Stimulated activated CD8-positive, alpha-beta memory T cell treated with anti-CD3 and anti-CD28 coated beads, Interleukin-4, amount 100 ng/mL, for 1 hour (primary cell): ENCODE measurements at places on chromosomes 7 and 10.

GRCh38 chr10:110600487-110601101 is 33.1 kb downstream of the SMC3 start:
- DNase-seq: no peak

DNA sequence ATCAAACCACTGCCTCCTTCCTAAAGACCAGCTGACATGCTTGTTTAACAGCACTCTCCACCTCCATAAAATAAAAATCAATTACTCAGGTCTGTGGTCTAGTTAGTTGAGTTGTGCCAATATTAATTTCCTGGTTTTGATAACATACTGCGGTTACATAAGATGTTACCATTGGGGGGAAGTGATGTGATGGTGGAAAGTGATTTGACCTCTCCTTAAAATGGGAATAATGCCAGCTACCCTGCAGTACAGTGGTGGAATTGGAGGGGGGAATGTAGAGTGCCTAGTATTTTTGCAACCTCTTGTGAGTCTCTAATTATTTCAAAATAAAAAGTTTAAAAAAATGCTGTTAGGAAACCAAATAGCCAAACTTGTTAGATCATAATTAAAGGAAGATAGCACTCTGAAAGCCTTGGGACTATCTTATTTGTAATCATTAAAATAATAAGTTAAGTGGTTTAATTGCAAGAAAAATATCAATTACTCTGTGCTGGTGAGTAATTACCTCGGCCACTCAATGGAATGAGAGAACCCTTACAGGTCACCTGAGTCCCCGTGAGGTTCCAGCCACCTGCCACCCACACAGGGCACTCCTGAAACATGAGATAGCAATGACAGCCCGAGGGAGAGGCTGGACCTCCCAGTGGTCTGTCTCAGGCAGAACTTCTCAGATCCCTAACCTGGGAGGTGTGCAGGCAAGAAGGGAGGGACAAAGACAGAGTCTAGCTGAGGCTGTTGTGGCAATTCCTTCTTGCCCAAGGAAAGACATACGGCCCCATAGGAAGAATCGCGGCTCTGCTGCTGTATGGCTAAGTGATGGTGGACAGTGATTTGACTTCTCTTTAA is 94.1 kb downstream of the SH3PXD2A start:
- DNase-seq: no peak

DNA sequence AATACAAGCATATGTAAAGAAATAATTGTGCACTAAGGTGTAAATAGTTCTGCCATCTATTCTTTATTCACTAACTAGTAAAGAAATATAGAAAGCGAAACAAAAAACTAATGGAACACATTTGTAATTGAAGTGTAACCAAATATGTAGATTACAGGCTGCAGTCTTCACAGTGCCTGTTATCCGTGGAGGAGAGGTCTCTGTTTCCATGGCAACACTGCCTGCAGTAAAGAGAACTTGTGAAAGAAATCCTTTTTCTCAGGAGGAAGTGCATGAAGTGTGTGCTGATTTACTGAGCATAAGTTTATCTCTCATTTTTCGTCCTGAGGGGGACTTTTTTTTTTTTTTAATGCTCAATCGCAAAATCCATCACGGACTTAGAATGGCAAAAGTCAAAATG is 102.5 kb downstream of the APBB1IP start:
- DNase-seq: no peak

DNA sequence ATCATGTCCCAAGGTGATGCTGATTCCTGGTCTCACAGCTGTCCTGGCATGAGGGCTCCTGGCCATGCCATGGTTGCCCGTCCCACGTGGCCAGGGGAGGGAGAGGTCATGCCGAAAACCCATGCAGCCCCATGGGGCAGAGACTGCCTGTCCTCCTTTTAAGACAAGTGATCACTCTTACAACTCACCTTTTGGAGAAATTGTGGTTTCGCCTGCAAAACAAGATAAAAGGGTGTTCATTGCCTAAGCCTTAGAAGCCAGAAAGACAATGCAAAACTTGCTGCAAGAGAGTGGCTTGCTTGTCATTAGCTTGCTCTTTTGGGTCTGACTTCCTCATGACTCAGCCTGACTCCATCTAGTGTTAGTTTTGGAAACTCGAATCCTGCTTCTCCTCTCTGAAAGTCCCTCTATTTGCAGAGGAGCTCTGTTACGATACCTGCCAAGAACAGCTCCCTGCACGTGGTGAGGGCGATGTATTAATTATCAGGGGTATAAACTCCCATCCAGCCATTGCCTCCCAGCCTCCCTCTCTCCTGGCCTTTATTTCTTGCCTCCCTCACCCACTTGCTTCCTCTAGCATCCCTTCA is 26.7 kb downstream of the TMEM273 start:
- DNase-seq: no peak

GRCh38 chr7:107605218-107605815 is 25.3 kb downstream of the BCAP29 start:
- DNase-seq: no peak

GRCh38 chr10:4316161-4316810 is 509.7 kb upstream of the AKR1E2 start:
- no peak for DNase-seq

DNA sequence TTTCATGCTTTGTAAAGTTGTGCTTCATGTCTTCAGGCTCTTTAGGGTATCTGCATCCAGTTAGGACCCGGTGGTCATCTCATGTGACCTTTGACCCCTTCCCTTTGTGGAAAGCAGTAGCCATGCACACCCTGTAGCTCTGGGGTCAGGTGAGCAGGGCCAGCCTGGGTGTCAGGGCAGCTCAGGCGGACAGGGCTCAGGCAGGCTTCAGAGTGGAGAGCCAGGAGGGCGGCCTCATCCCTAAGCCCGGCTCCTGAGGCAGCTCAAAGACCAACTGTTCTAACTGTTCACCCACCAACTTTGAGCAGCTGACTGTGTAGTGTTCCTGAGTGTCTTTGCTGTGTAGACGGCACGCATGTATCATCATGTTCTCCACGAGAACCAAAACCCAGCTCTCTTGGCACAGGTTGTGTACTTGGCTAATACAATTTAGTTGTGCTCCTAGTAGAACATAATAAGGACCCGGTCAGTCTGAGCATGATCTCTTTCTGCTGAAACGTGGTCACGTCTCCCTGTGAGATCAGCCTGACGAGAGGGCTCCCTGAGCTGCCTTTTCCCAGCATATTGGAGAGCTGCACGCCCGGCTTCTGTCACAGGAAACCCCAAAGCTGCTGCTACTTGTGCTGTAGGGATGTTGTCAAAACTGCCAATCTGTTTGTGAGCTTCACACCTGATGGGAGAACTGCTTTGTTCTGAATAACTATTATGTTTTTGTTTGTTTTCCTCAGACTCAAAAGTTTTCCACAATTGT is 30.0 kb downstream of the EEPD1 start:
- DNase-seq: no peak

GRCh38 chr7:123355576-123356190 is 155.9 kb upstream of the SLC13A1 start:
- DNase-seq: no peak
